ENCODE measurements at places on chromosomes 4 and X.

DNA sequence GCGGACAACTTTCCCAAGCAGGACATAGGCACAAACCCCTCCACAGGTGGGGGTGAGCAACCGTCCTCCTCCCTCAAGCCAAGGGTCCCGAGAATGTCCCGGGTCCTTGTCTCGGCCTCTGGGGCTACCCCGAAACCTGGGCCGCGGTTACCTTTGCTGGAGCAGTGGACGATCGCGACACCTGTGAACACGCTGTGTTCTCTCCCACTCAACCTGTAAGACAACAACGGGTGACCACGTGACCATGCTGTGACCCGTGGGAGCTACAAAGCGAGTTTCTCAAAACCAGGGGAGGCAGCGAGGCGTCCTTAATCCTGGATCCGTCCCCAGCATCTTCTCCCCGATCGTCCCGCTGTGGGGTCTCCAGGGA is 17.9 kb downstream of the ASMTL start:
- DNase-seq = no peak

- peak; percentile 29 for DNase-seq
Observed at GRCh38 chr4:172998527-172999469, 169.8 kb upstream of the GALNT7 start.

DNA sequence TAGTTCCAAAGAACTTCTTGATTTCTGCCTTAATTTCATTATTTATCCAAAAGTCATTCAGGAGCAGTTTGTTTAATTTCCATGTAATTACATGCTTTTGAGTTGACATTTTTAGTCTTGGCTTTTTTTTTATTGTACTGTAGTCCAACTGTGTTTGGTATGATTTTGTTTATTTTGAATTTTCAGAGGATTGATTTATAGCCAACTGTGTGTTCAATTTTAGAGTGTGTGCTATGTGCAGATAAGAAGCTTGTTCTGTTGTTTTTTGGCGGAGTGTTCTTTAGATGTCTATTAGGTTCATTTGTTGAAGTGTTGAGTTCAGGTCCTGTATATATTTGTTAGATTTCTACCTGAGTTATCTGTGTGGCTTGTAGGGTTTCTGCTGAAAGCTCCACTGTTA is 533.6 kb downstream of the TRAM1L1 start:
- no peak for DNase-seq

DNA sequence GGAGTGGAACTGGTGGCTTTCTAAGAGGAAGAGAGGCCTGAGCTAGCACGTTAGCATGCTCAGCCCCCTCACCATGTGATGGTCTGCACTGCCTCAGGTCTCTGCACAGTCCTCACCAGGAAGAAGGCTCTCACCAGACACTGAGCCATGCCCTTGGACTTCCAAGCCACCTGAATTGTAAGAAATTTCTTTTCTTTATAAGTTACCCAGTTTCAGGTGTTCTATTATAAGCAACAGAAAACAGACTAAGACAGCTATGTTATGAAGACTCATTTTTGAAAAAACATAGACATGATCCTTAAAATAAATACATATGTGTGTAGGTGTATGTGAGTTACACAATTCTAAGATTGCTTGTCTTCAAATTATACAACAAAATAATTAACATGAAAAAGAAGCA is 74.7 kb downstream of the CEP44 start:
- no peak for DNase-seq

- peak; percentile 11 for DNase-seq
Observed at GRCh38 chr4:81913427-81913879, 441.7 kb upstream of the RASGEF1B start.

GRCh38 chrX:133670383-133670782 is 255.1 kb upstream of the GPC4 start:
- DNase-seq = peak; percentile 31

DNA sequence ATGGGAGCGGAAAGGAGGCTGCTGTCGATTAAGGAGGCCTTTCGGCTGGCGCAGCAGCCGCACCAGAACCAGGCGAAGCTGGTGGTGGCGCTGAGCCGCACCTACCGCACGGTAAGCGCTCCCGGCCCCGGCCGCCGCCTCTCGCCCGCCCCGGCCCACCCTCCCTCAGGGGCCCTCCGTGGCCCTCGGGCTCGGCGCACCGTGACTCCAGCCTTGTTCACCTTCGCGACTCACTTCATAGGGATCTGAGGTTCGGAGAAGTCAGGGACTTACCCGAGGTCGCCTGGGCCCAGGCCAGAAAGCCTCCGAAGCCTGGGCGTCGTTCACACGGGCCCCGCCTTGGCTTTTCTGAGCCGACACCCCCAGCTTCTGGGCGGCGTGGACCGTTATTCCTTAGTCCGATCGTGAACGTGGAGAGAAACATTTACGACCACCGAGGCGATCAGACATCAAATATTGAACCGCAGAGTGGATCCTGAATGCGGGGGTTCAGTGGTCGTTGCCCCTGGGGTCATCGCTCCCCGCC is 362 bp downstream of the NCAPG start:
- DNase-seq = peak; percentile 11

GRCh38 chr4:53508446-53508845 is 82.8 kb downstream of the LNX1 start:
- peak; percentile 37 for DNase-seq

GRCh38 chr4:704198-704891 is 1.3 kb upstream of the PCGF3 start:
- DNase-seq = no peak

DNA sequence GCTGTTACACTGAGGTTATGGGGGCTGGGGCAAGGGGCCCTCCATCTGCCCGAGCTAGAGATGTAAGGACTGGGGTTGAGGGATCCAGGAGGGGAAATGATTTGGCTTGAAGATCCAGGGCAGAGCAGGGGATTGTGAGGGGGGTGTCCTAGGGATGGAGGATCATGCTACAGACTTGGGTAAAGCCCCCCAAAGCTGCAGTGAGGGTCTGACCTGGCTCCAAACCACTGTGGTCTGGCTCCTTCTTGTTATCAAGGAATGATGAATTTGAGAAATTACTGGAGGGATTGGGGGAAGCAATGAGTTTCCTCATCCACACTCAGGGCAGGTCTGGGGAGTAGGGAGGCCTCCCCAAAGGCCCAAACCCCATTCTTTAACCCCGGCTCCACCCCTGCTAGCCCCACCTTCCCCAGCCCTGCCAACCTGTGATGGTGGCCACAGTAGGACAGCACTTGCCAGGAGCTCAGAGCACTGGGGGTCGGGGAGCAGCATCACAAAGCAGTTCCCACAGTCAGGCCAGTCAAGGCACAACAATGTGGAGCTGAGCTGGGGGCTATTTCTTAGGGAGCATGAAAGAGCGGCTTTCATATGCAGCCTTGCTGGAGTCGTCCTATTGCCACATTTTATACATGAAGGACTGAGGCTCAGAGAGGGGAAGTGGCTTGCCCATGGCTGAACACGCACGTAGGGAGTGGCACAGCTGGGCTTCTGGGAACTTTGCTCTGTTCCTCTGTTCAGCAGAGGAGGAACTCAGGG is 165.5 kb downstream of the EFNB1 start:
- no peak for DNase-seq

DNA sequence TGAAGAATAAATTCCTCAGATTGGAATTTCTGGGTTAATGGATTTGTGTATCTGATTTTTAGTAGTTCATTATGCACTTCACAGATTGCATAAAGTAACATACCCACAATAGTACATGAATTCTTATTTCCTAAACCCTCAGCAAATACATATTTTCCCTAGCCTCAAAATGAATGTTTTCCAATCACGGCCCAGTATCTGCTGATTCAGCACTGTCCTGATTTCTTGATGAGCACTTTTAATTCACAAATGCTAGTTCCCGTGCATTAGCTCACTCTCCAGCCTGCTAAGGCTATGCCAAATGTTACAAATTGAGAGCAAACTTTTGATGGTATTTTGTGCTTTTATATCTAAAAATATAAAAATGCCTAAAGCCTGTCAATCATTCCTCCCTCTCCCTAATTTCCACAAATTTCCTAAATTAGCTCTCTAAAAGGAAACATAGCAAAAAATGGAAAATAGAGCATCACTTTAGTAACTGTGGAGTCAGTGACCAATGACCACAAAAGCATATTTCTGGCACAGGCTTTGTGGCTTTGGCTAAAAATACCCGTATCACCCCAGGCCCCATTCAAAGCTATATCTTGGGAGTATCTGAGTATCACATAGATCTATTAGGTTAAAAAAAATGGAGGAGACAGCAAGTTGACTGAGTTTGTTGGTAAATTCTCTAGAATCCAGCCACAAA is 75.5 kb downstream of the NAF1 start:
- no peak for DNase-seq

DNA sequence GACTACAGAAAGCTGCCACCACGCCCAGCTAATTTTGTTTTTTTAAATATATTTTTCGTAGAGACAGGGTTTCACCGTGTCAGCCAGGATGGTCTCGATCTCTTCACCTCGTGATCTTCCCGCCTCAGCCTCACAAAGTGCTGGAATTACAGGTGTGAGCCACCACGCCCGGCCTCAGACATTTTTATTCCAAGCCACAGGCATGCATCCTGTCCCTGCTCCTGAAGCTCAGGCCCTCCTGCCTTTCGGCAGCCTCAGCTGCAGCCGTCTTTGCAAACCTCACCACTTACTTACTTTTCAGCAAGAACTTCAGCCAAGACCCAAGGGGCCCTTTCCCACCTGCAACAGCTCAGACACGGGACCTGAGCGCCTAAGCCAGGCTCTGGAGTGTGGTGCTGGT is 26.0 kb downstream of the FAM53A start:
- no peak for DNase-seq
